ENCODE measurements at places on chromosomes 16 and 17.

GRCh38 chr17:40319651-40320540, 10.9 kb downstream of the RARA start:
- DNase-seq: no peak

GRCh38 chr16:27966756-27967155, 96.8 kb downstream of the GSG1L start:
- no peak for DNase-seq

DNA sequence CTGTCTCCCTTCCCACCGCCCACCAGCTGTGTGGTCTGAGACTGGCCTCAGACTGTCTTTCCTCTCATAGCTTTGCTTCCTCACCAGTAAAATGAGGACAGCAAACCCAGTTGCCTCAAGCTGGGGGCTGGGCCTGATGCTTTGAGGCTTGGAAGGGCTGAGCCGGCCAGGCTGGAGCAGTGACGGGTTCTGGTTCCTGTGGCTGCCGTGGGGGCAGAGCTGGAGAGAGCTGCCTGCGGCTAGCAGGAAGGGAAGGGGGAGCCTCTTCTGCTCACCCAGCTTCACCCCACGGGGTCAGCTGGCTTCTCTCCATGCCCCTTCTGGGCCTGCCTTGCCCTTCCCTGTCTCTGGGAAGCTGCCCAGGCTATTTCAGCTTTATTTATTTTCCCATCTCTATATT, 23.7 kb downstream of the LASP1 start:
- no peak for DNase-seq

- DNase-seq: no peak
Measured at GRCh38 chr17:14205992-14206461, 30.6 kb downstream of the CDRT15 start.

DNA sequence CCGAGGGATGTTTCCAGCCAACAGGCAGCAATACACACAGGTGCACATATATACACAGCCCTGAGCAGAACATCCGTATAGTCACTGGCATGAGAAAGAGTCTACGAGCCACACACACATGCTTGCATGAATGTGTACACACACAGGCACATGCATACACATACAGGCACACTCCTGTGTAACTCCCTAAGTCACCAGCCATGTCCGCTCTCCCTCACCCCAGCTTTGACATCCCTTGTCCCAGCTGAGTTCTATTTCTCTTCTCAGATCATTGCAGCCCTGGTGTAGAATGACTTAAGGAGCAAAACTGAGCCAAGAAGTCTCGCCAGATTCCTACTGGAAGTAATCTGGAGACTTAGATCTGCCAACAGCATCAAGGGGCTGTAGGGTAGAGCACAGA, 13.1 kb downstream of the CDRT4 start:
- DNase-seq: no peak

DNA sequence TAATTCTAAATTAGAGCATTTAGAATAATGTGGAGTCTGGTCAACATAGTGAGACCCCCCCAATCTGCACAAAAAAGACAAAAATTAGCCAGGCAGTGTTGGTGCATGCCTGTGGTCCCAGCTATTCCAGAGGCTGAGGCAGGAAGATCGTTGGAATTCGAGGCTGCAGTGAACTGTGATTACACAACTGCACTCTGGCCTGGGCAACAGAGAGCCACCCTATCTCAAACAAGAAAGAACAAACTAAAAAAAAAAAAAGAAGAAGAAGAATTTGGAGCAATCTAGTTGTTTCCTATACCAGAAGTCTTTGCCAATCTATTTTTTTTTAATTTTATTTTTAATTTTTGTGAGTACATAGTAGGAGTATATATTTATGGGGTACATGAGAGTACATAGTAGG, 6.0 kb downstream of the CETP start:
- DNase-seq: no peak

DNA sequence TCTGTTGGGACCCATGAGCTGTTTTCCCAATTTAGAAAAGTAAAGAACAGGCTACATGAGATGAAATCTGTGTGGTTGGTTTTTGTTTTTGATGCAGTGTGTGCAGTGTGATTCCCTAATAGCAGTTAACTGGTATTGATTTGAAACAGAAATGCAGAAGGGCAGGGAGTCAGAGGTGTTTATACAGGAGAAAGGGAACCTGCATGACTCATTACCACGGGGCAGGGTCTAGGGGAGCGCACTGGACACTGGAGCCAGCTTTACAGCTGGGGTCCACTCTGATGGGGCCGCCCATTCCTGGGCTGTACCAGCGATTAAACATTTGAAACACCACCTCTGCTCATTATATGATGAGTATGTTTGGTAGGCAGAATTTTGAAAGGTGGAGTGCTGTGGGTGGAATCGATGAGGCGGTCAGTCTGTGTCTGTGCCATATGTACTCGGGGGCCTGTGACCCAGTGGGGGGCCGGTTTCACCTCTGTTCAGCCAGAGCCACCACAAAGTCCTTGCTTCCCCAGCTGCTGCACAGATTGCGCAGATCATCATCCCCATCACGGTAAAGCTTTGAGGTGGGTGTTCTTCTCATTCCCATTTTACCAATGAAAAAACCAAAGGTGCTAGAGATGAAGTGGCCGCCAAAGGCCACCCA, 142.5 kb downstream of the CMIP start:
- no peak for DNase-seq

GRCh38 chr17:79438546-79439334, 172.1 kb downstream of the RBFOX3 start:
- no peak for DNase-seq

DNA sequence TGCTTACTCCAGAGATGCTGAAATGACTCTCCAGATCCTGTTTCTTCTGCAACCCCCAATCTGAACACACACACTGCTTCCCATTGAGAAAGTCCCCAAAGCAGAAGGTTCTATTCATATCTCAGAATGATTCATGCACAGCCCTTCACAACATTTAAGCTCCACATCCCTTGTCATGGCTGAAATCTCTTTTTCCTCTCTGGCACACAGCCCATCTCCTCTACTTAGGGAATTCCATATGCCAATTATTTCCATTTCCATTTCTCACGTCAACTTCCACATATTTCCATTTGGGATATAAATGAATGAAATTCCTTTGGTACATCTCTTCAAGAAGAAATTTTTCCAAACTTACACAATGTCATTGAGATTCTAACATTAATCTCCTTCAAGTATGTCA, 119.6 kb downstream of the CDH11 start:
- DNase-seq: no peak

GRCh38 chr17:82979718-82980117, 99.7 kb upstream of the METRNL start:
- no peak for DNase-seq

- DNase-seq: no peak
Measured at GRCh38 chr17:63827801-63828221, 348 bp upstream of the FTSJ3 start.

DNA sequence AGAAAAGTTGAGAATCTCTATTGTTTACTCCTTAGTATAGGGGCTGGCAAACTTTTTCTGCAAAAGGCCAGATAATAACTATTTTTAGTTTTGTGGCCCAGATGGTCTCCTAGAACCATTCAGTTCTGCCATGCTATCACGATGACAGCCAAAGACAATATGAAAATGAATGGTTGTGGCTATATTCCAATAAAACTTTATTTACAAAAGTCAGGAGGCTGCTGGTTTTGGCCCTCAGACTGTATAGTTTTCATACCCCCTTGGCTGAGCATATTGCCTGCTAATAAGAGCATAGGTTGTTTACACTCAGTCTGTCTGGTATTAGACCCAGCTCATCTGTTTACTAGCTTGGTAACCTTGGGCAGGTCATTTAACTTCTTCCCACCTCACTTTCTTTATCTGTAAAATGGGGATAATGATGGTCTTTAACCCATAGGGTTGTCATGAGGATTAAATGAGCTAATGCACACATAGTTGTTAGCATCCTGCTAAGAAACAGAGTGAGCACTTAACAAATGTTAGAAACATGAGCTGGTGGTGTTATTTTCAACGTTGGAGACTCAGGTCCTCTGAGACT, 156.3 kb downstream of the MSI2 start:
- no peak for DNase-seq

DNA sequence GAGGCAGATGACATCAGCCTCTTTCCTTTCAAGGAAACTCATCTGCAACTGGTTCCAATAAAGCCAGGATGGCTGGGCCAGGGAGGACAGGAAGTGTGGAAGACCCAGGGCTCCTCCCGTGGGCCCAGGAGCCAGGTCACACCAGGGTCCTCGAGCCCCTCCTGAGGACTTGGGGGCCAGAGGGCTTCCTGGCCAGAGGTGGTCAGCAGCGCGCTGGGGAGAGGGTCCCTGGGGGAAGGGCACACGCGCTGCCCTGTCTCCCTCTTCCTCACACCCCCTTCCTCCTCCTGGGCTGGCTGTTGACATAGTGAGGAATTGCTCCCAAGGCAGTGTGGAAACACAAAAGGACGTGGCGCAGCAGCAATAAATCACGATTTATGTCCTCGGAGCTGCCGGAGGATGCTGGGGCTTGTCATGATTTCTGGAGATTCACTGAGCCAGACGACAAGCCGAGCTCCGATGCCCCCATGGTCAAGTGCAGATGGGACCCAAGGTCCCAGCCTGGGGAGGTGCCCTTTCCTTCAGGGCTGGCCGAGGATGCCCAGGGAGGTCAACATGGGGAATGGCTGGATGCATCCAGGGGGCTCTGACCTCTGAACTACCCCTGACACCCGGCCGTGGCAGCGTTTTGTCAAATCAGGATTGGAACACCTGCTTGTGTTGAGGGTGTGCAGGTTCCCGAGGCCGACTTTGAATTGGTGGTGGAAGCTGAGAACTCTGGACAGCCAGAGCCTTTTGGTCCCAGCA, 152.6 kb downstream of the IRF8 start:
- no peak for DNase-seq

DNA sequence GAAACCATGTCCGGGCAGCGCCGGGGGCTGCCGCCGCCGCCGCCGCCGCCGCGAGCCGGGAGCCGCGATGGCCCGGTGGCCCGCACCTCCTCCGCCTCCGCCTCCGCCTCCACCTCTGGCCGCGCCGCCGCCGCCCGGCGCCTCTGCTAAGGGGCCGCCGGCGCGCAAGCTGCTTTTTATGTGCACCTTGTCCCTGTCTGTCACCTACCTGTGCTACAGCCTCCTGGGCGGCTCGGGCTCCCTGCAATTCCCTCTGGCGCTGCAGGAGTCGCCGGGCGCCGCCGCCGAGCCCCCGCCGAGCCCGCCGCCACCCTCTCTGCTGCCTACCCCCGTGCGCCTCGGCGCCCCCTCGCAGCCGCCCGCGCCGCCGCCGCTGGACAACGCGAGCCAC, 587 bp downstream of the HS3ST4 start:
- peak; percentile 65 for DNase-seq

- no peak for DNase-seq
Measured at GRCh38 chr16:81831722-81832126, 52.6 kb downstream of the PLCG2 start.

GRCh38 chr17:76130473-76130872, 10.6 kb downstream of the FOXJ1 start:
- no peak for DNase-seq

DNA sequence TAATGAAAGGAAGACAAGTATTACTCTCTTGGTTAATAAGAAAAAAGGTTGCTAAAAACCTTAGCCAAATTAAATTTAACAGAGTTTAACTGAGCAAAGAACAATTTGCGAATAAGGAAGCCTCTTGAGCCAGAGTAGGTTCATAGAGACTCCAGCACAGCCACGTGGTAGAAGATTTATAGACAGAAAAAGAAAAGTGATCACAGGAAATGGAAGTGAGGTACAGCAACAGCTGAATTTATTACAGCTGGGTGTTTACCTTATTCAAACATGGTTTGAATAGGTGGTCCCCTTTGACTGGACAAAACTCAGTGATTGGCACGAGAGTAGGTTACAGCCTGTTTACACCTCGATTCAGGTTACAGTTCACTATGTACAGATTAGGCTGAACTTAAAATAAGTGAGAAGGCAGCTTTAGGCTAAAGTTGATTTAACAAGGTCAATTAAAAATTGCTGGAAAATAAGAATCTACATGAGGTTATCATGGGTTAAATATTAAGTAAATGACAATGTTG, 3.3 kb upstream of the CCL15 start:
- DNase-seq: no peak
